ENCODE measurements at places on chromosomes 3 and 15.

DNA sequence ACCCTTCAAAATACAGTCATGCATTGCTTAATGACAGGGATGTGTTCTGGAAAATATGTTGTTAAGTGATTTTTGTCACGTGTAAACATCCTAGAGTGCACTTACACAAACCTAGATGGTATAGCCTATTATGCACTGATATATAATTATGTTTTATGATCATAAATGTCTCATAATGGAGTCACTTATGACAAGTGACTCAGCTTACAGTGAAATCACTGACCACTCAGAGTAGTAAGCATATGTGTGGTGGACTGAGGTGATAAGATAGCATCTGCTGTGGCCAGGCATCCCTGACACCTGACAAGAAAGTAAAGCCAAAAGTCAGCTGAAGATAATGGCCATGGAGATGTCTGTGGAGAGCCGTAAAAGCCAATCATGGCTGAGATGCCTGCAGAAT, 5.4 kb downstream of the ACAD11 start:
- no peak for DNase-seq

GRCh38 chr3:13835246-13835645, 44.6 kb downstream of the WNT7A start:
- no peak for DNase-seq

DNA sequence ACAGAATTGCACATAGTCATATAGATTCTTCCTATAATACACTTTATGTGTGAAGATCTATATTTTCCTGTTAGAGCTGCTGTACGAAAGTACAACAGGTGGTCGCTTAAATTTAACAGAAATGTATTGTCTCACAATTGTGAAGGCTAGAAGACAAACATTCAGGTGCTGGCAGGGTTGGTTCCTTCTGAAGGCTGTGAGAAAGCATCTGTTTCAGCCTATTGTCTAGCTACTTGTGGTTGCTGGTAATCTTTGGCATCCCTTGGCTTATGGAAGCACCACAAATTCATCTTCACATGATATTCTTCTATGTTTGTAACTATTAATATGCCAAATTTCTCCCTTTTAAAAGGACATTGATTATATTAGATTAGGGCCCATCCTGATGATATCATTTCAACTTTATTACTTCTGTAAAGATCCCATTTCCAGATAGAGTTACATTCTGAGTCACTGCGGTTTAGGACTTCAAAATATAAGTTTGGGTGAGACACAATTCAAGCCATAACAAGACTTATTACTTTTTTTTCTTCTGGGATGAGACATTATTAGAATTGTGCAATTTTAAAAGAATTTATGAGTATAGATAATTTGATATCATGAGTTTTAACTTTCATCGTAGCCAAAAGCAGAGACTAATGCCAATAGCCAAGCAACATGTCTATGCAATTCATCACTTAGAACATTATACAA, 248.1 kb upstream of the BCHE start:
- DNase-seq = no peak

DNA sequence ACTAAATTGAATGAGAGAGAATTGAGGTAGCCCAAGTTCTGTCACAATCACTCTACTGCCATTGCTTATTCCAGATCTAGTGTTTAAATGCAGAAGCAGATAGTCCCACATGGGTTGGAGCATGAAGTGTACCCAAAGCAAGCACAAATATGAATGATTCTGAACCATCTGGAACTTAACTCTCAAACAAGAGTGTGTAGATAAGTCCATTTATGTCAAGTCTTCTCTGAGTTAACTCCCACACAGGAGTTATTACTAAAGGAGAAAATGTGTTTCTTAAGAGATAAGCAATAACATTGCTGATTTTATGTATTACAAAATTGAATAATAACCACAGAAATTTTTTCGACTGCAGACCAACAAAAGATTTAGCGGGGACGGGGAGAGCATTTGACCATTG, 33.6 kb downstream of the PAQR9 start:
- DNase-seq = no peak

DNA sequence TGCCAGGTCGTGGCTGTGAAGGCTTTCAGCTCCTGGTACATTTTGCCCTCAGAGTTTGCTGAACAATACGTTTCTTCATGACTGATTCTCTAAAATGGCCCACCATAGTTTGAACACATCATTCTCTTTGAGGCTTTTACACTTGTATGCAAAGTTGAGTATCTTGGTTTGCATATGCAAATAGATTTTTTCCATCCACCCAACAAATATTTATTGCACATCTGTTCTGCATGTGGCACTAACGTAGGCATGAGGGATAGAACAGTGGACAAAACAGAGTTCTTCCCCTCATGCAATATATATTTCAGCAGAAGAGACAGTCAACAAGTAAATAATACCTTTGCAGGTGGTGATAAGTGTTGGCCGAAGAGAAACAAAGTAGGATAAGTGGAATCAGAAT, 55.2 kb downstream of the KAT2B start:
- no peak for DNase-seq

GRCh38 chr15:54571576-54571975, 593.3 kb downstream of the UNC13C start:
- no peak for DNase-seq

- DNase-seq = no peak
These were observed 8.2 kb downstream of the C3orf22 start for GRCh38 chr3:126550488-126551051.

GRCh38 chr3:72343078-72343477, 505.2 kb downstream of the SHQ1 start:
- no peak for DNase-seq

- DNase-seq = no peak
These were observed 954.8 kb downstream of the GBE1 start for GRCh38 chr3:80806673-80807072.

DNA sequence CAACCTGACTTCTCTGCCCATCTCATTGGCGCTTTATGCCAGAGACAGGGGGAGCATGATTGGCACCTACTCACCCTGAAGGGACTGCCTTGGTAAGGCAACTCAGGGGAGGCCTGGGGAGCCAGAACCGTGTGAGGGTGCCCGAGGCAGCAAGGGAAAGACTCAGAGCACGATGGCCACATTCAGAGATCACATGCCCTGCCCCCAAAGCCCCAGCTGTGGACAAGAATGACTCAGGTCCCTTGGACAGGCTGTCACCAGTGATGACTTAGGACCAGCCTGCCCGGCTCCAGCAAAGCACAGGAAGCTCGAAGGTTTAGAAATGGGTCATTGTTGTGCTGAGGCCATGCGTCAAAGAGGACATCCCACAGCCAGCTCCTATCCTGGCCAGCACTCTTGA, 49.1 kb upstream of the LIMD1 start:
- DNase-seq = no peak

Data from GM23338 (cell line).